ENCODE measurements at places on chromosomes 2 and 18.

DNA sequence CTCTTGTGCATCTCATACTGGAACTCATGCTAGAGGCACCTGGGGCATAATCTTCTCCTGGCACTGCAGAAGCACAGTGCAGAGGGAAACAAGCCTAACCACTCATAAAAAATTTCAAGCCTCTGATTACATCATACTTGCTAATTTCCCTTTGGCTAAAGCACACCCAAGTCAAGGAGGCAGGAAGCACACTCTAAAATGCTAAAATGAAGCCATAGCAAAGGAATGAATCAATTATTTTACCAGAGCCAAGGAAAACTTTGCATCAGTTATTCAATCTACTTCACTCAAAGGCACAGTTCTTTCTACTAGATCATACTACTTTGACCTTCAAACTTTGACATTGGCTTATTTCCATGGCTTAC is 79.6 kb upstream of the SPOPL start:
- no peak for DNase-seq

DNA sequence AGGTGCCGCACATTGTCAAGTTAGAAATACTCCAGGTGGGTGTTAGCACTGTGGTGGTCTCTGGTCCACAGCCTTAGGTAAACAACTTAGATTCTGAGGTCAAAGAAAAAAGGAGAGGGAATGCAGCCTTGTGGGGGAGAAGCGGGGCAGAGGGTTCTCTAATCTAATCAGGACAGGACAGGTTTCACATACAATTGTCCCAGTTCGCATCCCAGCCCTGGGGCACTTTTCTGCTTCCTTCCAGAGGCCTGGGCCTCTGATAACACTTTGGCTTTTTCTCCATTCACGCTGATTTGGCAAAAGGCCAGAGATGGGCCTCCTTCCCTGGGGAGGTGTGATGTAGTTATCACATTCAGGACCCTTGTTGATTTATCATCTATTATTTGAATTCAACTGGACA is 32.5 kb downstream of the SLC1A4 start:
- no peak for DNase-seq

DNA sequence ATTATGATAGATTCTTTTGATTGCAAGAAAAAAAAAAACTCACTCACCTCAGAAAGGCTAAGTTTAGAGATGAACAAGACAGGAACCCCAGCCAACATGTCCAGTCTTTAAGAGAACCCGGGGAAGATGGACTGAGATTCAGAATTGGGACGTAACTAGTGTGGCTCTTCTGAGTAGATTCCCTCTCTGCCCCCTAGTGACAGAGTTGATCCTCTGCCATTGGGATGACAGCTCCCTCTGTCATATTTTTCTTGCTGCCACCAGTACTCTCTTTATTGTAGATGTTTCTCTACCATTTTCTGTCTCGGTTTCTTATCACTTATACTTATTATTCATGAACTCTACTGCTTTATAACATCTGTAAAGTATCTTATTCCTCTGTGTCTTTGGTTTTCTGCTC is 77.7 kb downstream of the GULP1 start:
- DNase-seq, result no peak

DNA sequence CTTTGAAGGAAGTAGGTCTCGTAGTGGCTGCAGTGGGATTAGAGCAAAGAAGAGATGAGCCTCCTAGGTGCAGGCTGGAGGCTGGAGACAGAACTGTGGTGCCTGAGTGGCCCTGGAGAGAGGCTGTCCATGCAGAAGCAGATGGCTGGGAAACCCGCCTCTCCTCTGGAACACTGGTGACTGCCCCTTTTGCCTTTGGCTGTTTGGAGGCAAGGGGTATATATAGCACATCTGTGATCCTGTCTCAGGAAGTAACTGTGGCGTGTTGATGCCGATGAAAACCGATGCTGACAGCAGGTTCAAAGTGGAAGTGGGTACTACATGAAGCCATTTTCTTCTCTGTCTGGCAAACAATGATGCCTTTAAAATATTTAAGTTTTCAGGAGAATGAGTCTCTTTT is 43.5 kb downstream of the SLC9A2 start:
- DNase-seq, result no peak

DNA sequence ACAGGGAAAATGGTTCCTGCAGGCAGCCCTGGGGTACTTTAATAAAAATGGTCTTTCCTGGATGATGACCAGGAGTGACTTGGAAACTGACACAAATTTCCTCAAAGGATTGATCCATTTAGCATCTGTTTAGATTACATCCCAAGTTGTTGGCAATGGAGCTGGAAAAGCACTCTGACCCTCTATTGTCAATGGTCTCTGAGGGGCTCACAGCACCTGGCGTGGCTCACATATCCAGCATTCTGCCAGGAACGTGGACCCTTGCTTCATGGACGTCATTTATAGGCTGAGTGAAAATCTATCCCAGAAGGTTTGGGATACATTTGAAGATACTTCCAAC is 43.8 kb downstream of the SERTAD2 start:
- DNase-seq, result no peak

GRCh38 chr2:176709149-176709951 is 440.1 kb downstream of the MTX2 start:
- no peak for DNase-seq

DNA sequence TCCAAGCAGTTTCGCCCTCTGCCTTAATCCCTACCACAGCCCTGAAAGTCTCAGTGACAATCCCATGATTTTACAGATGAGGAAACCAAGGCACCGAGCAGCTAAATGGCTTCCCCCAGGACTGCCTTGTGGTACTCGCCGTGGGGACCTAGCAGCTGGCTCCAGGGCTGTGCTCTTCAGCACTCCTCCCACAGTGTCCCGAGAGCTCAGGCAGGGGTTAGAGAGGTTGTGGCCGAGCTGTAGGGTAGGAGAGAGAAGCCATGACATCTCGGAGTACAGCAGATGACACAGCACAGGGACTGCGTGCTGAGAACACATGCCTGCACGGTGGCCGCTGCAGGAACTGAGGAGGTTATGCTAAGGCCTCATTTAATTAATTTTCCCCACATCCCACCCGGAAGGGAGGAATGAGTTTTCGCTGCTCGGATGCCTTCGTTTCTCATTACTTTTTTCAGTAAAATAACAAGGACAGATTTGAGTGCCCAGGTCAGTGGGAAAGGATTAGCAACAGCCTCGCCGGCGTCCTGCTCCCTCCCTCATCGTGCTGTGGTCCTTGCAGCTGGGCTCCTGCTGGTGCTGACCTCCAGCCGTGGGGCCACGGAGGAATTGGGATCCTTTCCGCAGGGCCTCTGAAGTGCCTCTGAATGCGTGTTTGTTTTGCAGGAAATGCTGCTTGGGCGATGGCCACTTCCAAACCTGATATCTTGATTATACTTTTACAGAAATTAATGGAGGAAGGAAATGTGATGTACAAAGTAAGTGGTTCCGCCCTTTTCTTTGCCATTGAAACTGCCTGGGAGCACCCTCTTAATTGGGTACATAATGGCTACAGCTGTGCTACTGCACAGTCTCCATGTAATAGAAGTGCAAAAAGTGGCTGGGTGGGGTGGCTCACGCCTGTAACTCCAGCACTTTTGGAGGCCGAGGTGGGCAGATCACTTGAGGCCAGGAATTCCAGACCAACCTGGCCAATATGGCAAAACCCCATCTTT is 61.2 kb downstream of the WDSUB1 start:
- DNase-seq, result no peak
